ENCODE measurements at places on chromosomes 1 and 21. TPM values are rescaled to one million over a fixed set of nuclear protein-coding genes. Genes with fewer than 3 reads are reported as not detected.

GRCh38 chr1:26391450-26391849 lies 18.9 kb upstream of the ZNF683 start:
- no peak for DNase-seq

The SLC9C2 gene
- total RNA-seq = not detected

GRCh38 chr1:150869683-150870082 lies 6.7 kb downstream of the ARNT start:
- no peak for DNase-seq

DNA sequence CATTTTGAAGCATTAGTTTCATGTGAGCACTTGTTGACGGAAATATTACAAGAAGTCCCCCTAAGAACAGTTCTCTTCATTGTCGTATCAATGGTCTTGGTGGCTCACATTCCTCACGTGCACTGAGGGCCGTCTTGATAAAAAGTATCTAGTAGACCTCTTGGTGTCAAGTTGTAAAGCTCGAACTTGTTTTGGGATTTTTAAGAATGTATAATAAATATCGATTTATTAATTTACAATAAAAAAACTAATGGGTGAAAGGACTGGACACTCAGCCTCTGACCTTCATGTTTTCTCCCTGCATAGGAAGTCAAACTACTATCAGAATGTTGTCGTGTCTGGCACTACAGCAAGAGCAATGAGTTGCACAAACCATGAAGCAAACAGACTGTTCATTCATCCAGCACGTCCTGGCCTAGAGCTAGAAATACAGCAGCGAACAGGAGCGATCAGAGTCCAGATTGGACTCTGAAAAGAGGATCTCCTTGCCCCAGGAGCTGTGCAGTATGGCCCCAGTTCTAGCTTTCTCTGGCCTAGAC lies 319.2 kb downstream of the SMYD3 start:
- no peak for DNase-seq

The LAX1 gene
- total RNA-seq = not detected

Measured in astrocyte (in vitro differentiated cells and primary cell).